Left renal pelvis (tissue), 4 donors: ENCODE measurements at places on chromosomes 13 and 19.

- no peak for DNase-seq
Measured at GRCh38 chr13:70985371-70985770, 877.1 kb upstream of the KLHL1 start.

GRCh38 chr19:16807549-16808284, 21.5 kb upstream of the SIN3B start:
- DNase-seq = no peak

DNA sequence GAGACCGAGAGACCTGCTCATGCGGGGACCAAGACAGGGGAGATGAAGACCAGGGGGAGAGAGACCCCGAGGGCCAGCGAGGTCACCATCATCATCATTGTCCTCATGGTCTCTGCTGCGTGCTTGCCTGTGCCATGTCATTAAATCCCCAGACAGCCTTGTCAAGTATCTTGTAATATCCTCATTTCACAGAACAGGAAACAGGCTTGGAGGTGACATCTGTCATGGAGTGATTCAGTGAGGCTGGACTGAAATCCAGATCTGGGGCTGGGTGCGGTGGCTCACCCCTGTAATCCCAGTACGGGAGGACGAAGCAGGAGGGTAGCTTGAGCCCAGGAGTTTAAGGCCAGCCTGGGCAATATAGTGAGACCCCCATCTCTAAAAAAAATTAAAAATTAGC, 5.9 kb upstream of the NANOS2 start:
- no peak for DNase-seq

GRCh38 chr13:32676242-32676641, 90.0 kb downstream of the PDS5B start:
- DNase-seq = no peak

DNA sequence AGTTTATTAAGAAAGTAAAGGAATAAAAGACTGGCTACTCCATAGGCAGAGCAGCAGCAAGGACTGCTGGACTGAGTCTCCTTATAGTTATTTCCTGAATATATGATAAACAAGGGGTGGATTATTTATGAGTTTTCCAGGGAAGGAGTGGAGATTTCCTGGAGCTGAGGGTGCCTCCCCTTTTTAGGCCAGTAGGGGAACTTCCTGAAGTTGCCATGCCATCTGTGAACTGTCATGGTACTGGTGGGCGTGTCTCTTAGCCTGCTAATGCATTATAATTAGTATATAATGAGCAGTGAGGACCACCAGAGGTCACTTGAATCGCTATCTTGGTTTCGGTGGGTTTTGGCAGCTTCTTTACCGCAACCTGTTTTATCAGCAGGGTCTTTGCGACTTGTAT, 13.5 kb downstream of the ZSCAN5A start:
- DNase-seq = no peak

- no peak for DNase-seq
Measured at GRCh38 chr13:44022196-44022595, 142.5 kb downstream of the LACC1 start.

GRCh38 chr13:40113643-40114304, 458.3 kb downstream of the COG6 start:
- DNase-seq = no peak

DNA sequence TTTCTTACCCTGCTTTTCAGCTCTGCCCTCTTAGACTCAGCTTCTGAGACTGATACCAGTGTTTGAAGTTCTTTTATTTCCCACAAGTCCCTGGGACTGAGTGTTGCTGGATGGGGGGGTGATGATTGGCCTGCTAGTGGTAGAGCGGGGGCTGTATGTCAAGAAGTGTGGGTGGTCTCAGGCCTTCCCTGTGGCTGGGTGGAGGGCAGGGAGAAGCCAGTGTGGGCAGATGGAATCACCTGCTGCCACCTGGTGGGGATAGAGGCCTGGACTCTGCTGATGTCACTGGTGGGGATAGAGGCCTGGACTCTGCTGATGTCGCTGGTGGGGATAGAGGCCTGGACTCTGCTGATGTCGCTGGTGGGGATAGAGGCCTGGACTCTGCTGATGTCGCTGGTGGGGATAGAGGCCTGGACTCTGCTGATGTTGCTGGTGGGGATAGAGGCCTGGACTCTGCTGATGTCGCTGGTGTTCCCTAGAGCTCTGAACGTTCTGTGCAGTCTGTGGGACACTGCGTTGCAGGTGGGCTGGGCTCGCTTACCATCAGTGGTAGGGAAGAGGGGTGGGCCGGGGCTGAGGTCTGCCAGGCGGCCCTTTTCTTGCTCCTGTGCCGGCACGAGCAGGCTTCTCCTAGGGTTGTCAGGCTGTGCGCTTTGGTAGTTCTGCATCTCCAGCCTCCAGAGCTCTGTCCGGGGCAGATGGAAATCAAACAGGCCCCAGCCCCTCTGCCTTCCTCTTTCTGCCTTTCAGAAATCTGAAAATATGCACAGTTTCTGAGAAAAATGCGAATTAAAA, 101.3 kb downstream of the ARHGEF7 start:
- DNase-seq = no peak

- DNase-seq = no peak
Measured at GRCh38 chr13:47142105-47142504, 245.3 kb upstream of the HTR2A start.

- no peak for DNase-seq
Measured at GRCh38 chr13:110706570-110707372, 855 bp upstream of the CARS2 start.

GRCh38 chr13:71721104-71721503, 145.9 kb downstream of the DACH1 start:
- DNase-seq = no peak

DNA sequence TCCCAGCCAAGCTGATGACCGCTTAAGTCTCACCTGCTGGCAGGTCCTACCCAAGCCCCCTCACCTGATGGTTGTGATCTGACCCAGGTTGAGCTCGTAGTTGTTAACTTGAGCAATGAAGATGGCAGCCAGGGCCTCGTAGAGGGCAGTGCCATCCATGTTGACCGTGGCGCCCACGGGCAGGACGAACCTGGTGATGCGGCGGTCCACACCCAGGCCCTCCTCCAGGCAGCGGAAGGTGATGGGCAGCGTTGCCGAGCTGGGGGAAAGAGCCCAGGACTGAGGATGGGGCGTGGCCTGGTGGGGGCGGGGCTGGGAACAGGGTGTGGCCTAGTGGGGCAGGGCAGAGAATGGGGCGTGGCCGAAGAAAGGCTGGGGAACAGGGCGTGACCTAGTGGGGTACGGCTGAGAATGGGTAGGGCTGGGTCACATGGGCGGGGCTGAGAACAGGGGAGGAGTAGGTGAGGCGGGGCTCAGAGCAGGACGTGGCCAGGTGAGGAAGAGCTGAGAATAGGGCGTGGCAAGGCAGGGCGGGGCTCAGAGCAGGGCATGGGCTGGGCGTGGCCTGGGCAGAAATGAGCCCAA, 12.9 kb downstream of the OR7C2 start:
- DNase-seq = no peak

GRCh38 chr13:67095621-67096020, 134.5 kb downstream of the PCDH9 start:
- no peak for DNase-seq

- no peak for DNase-seq
Measured at GRCh38 chr13:111555268-111555808, 234.9 kb downstream of the TEX29 start.

- no peak for DNase-seq
Measured at GRCh38 chr19:33377586-33378475, 4.3 kb downstream of the CEBPG start.

DNA sequence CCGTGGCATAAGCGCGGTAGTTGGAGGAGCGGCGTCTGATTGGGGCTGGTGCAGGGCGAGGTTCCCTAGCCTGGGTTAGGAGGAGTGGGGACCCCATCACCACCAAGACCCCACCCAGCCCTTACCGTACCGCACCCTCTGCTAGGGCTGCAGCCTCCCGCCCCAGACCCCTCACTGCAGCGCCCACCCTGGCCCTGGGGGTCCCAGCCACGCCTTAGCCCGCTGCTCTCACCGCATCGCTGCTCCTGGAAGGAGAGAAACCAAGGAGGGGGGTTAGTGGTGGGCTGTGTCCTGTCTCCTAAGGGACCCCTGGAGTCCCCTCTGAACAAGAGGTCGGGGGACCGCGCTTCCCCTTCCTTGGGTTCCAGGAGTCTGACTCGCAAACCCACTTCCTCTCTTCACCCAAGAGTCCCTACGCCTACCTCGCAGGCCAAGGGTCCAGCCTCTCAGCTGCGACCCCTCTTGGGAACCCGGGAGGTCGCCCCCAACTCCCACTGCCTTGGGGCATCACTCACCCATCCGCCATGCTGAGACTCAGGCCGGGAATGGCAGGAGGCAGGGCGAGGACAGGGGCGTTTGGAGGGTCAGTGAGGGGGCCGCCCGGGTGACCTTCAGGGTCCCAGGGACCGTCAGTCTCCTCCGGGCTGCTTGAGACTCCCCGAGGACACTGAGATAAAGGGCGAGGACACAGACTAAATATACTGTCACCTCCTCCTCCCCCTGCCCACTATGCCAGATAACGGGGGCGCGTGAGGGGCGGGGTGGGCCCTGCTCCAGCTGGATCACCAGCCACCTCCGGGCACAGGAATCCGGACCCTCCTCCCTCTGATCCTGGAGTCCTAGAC, at the start of gene TNNI3:
Gene TNNI3 (minus strand): TSS at position 669 of the 845 bp plus-strand sequence. CDS start 143 bp downstream, at position 526.
- DNase-seq = no peak

DNA sequence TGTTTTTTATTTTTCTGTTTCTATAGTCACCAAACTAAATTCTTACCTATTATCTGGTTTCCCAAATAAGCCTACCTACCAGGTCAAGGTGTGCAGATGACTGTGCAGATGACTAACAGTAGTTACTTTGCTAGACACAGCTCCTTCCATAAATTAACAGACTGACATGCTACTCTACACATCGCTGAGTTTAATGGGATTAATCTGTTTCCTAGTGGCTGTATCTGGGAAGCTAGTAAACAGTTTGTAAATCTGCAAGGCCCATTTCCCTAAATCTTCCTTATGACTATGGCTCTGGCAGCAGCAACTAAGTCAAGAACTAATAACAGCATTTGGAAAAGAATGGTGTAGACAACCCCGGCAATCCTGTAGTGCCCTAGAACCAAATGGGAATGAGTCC, 27.9 kb downstream of the MIPEP start:
- DNase-seq = no peak

- no peak for DNase-seq
Measured at GRCh38 chr19:17441241-17442021, 7.0 kb downstream of the TMEM221 start.

GRCh38 chr13:48595431-48596429, 58.0 kb upstream of the CYSLTR2 start:
- peak; percentile 35 for DNase-seq

GRCh38 chr19:32814624-32815023, 54.9 kb downstream of the SLC7A9 start:
- DNase-seq = no peak

- DNase-seq = no peak
Measured at GRCh38 chr13:44629465-44630183, 53.5 kb upstream of the TSC22D1 start.

DNA sequence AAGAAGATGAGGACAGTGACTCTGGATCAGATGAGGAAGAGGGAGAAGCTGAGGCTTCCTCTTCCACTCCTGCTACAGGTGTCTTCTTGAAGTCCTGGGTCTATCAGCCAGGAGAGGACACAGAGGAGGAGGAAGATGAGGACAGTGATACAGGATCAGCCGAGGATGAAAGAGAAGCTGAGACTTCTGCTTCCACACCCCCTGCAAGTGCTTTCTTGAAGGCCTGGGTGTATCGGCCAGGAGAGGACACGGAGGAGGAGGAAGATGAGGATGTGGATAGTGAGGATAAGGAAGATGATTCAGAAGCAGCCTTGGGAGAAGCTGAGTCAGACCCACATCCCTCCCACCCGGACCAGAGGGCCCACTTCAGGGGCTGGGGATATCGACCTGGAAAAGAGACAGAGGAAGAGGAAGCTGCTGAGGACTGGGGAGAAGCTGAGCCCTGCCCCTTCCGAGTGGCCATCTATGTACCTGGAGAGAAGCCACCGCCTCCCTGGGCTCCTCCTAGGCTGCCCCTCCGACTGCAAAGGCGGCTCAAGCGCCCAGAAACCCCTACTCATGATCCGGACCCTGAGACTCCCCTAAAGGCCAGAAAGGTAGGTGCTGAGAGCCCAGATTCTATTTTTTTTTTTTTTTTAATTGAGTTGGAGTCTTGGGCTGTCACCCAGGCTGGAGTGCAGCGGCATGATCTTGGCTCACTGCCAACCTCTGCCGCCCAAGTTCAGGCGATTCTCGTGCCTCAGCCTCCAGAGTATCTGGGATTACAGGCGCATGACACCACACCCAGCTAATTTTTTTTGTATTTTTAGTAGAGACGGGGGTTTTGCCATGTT, 2.3 kb downstream of the PPP1R15A start:
- no peak for DNase-seq

DNA sequence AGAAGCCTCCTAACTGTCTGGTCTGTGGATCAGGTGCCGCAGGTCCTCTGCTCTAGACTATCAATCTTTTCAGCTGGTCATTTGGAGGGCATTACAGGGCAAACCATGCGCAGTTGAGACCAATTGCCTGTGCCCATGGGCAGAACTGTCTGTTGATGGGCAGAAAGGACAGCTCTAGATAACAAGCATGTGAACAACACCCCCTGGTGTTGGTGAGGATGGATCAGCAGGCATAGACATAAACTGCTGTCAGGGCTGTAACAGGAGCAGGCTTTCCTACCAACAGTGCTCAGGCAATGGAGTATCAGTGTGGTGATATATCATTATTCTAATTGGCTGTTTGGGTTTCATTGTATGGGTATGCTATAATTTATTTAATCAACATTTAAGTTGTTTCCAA, 104.7 kb upstream of the KL start:
- no peak for DNase-seq

GRCh38 chr13:35767256-35767976, 290.9 kb upstream of the MAB21L1 start:
- DNase-seq = no peak

- DNase-seq = no peak
Measured at GRCh38 chr13:26760832-26761582, 421 bp upstream of the GPR12 start.

DNA sequence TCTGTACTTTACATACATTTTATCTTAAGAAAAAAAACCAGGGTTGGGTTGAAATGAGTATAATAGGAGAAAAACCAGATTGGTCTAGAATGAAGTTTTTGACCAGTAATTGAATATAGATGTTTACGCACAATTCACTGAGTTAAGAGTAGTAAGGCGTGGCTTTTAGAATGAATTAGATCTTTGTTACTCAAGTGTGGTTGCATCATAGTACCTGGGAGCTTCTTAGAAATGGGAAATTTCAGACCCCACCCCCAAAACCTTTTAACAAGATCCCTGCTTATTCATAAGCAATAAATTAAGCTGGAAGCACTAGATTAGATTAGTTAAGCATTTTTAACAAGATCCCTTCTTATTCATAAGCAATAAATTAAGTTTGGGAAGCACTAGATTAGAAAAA, 28.7 kb upstream of the LMO7 start:
- no peak for DNase-seq

- DNase-seq = no peak
Measured at GRCh38 chr19:48608798-48609263, 2.3 kb downstream of the SPACA4 start.

GRCh38 chr13:107367258-107367657, 799.3 kb upstream of the ARGLU1 start:
- DNase-seq = no peak

DNA sequence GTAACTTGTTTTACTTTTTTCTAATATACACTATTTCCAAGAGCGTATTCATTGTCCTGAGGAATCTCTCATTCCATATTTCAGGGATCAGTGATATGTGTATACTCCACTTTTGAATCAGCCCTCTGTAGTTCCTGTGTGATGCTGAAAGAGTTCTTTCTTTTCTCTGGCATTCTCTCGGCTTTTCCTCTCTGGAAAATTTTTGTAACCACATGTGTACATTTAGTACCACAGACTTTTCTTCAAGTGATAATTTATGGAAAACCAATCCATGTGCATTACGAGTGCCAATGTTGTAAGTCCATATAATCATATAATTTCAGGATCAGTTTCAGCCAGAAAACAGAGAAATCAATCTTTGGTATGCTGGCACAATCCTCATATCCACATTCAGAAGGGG, 102.2 kb upstream of the MBNL2 start:
- no peak for DNase-seq
